ENCODE measurements at places on chromosomes 6 and 20. TPM values are rescaled to one million over a fixed set of nuclear protein-coding genes. Genes with fewer than 3 reads are reported as not detected.

TFAP2C gene
- 36.2 TPM for total RNA-seq

DNA sequence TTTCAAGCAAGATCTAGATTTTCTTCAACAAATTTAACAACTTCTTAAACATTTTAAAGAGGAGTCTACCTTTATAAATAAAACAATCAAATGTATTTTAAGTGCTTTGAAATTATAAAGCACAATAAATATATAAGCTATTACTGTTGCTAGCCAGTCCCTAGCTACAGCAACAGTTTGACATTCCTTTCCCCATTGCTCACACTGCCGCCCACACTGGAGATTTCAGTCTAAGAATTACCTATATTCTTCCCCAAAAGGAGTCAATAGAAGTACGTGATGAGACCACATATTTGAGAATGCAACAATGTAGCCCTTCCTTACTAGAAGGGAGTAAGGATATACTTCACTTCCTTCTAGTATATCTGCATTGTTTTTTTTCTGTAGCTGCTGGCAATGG, 65.3 kb upstream of the RNF146 start:
- no peak overlapping the region for H3K27ac ChIP-seq
- DNase-seq = no peak
- H3K4me1 ChIP-seq = peaks cover 15% of the 10 kb centered on the region
- no peaks in the 10 kb centered on the region for H3K36me3 ChIP-seq
- H3K4me3 ChIP-seq = no peak overlapping the region
- H3K27me3 ChIP-seq = peaks cover 8% of the 10 kb centered on the region

DNA sequence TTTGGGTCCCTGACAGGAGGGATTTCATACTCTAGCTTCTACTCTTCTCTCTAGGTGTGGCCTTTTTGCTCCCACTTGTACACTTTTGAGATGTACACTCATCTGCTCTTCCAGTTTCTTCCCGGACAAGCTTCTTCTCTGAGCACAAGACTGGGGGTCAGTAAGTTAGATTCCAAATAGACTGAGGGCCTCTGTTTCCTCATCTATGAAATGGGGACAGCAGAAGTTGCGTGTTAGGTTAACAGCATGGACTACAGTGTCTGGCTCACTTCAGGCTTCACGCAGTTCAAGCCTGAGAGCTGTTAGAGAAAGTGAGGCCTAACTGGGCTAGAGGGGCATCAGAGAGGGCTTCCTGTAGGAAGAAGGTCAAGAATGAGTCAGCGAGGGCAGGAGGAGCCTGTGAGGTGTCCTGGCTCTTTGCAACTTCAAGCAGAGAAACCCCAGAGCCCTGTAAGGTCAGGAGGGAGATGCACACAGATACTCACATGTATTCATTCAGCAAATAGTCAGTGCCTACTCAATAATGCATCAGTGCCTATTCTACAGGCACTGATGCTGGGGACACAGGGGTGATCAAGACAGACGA, 20.6 kb downstream of the XKR7 start:
- DNase-seq = no peak
- no peaks in the 10 kb centered on the region for H3K4me1 ChIP-seq
- H3K27ac ChIP-seq = no peak overlapping the region
- H3K27me3 ChIP-seq = peaks cover 20% of the 10 kb centered on the region
- H3K36me3 ChIP-seq = no peaks in the 10 kb centered on the region

DNA sequence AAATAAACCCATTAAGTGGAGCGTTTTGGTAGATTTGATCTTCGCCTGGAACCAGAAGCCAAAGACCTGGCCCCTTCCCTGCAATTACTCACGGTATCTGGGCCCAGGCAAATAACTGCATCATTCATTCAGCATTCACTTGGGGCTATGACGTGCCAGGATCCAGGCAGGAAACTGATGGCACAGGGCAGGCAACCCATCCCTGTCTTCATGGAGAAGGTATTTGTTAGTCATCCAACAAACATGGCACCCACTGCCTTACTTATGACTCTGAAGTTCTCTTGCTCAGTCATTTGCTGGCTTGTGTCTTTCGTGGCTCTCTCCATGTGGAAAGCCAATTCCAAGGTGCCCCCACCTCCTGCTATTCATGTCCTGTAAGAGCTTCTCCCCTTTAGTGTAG, 232.4 kb downstream of the BMP7 start:
- peaks cover 44% of the 10 kb centered on the region for H3K4me1 ChIP-seq
- DNase-seq = no peak
- H3K27me3 ChIP-seq = no peaks in the 10 kb centered on the region
- H3K36me3 ChIP-seq = no peaks in the 10 kb centered on the region
- no peak overlapping the region for H3K27ac ChIP-seq
- no peak overlapping the region for H3K4me3 ChIP-seq

AGER gene
- 4.9 TPM for total RNA-seq

GRCh38 chr20:6697228-6697972, 70.1 kb upstream of the BMP2 start:
- no peaks in the 10 kb centered on the region for H3K36me3 ChIP-seq
- no peak for DNase-seq
- H3K4me1 ChIP-seq = peaks cover 14% of the 10 kb centered on the region
- no peak overlapping the region for H3K4me3 ChIP-seq
- no peak overlapping the region for H3K27ac ChIP-seq

GRCh38 chr6:131946992-131947955, 3.9 kb downstream of the CCN2 start:
- H3K4me1 ChIP-seq = peaks cover 55% of the 10 kb centered on the region
- peak overlapping the region; percentile 67 for H3K4me3 ChIP-seq
- DNase-seq = no peak
- H3K27me3 ChIP-seq = no peaks in the 10 kb centered on the region
- H3K36me3 ChIP-seq = peaks cover 29% of the 10 kb centered on the region

DNA sequence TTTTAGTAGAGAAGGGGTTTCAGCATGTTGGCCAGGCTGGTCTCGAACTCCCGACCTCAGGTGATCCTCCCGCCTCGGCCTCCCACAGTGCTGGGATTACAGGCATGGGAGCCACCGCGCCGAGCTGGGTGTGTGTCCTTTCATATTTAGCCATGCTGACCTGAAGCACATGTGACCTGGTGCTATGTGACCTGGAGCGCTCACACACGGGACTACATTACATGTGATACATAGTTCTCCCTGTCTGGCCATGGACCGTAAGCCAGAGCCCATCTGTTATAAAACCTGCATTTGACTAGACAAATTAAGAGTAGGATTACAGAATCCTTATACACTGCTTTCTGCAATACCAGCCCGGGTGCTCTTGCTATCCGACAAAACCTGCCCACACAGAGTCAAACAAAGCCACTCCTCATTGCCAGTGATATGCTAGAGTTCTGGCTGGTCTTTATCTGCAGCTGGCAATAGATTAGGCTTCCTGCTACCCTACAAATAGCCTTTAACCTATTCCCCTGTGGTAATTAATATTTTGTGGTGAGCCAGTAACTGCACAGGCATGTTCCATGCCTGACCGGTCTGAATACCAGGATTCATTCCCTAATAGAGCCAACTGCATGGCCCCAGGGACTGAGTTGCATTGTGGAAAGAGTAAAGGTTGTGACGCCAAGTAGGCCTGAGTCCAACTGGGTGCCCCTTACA, 26.3 kb upstream of the FAM50B start:
- H3K27me3 ChIP-seq = no peaks in the 10 kb centered on the region
- H3K4me3 ChIP-seq = no peak overlapping the region
- no peak overlapping the region for H3K27ac ChIP-seq
- H3K36me3 ChIP-seq = no peaks in the 10 kb centered on the region

DNA sequence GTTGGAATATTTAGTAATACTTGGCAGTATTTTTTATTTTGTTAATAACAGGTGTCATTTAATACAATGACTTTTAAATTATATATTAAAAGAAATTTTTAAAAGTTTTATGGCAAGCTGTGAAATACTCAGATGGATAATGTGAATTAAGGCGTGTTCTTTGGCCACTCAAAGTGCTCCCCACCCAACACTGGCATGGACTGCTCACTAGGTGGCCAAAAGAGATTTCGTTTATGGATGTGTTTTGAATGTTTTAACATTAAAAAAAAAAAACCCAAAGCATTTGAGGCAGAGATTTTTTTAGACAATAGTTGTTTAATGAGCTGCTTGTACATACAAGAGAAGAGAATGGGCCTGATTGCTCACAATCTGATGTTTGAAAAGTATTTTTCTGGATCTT, 86.5 kb downstream of the QKI start:
- no peak for DNase-seq
- no peak overlapping the region for H3K4me3 ChIP-seq
- peaks cover 47% of the 10 kb centered on the region for H3K4me1 ChIP-seq
- H3K27ac ChIP-seq = no peak overlapping the region

TRIM31 gene
- total RNA-seq = not detected

- DNase-seq = no peak
- no peaks in the 10 kb centered on the region for H3K36me3 ChIP-seq
- H3K27ac ChIP-seq = peak overlapping the region; percentile 52
- no peaks in the 10 kb centered on the region for H3K27me3 ChIP-seq
- H3K4me3 ChIP-seq = no peak overlapping the region
Observed at GRCh38 chr6:147194652-147195411, 9.4 kb upstream of the STXBP5 start.

DNA sequence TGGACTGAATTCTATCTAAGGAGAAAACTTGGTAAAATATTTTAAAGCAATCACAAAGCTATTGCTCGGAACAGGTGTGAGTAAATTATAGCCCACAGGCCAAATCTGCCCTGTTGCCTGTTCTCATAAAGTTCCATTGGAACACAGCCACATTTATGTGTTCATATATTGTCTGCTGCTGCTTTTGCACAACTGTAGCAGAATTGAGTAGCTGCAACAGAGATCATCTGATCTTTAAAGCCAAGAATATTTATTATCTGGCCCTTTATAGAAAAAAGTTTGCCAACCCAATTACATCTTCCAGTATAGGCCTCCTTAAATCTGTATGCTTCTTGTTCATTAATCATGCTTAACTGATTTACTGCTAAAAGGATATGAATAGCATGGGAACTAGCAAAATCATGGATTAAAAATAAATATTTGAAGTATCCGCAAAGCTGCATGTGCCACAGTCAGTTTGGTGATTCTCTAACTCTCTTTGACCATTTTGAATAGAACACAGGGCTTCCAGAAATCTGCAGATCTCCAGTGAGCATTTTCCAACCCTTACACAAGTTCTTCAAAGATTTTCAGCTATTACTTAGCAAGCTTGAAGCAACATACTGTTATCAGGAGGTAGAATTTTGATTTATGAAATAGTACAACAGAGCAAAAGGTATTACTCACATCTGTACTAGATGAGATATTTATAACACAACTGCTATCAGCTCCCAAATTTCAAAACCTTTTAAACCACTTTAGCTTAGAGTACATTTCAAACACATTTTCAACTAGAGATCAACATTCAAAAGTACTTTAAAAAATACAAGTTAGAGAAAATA, 312.6 kb upstream of the ID4 start:
- no peak overlapping the region for H3K4me3 ChIP-seq
- no peaks in the 10 kb centered on the region for H3K4me1 ChIP-seq
- H3K27me3 ChIP-seq = no peaks in the 10 kb centered on the region
- DNase-seq = no peak
- no peaks in the 10 kb centered on the region for H3K36me3 ChIP-seq

DNA sequence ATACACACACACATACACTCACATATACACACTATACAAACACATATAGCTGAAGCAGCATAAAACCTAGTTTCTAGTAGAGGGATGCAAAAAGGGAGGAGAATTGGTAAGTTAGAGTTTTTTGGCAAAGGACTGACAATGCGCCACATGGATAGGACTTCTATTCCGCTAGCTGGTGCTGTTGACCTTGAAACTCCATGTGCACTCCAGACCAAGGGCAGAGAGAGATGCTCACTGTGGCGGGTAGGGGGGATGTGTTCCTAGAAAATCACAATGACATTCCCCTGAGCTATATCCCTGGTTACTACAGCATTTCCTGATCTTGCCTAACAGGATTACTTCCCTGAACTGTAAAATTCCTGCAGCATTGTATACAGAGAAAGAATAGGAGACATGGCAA, 19.2 kb downstream of the MICA start:
- H3K27me3 ChIP-seq = no peaks in the 10 kb centered on the region
- H3K4me3 ChIP-seq = no peak overlapping the region
- no peak overlapping the region for H3K27ac ChIP-seq
- no peaks in the 10 kb centered on the region for H3K36me3 ChIP-seq
- H3K4me1 ChIP-seq = no peaks in the 10 kb centered on the region
- DNase-seq = no peak

DNA sequence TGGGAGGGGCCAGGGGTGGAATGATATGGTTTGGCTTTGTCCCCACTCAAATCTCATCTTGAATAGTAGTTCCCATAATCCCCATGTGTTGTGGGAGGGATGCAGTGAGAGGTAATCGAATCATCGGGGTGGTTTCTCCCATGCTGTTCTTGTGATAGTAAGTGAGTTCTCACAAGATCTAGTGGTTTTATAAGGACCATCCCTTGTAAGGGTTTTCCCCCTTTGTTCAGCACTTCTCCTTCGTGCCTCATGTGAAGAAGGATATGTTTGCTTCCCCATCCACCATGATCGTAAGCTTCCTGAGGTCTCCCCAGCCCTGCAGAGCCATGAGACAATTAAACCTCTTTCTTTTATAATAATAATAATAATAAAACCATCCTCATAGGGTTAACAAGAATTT, 88.8 kb upstream of the PRND start:
- no peaks in the 10 kb centered on the region for H3K36me3 ChIP-seq
- H3K27ac ChIP-seq = no peak overlapping the region
- no peaks in the 10 kb centered on the region for H3K4me1 ChIP-seq

DNA sequence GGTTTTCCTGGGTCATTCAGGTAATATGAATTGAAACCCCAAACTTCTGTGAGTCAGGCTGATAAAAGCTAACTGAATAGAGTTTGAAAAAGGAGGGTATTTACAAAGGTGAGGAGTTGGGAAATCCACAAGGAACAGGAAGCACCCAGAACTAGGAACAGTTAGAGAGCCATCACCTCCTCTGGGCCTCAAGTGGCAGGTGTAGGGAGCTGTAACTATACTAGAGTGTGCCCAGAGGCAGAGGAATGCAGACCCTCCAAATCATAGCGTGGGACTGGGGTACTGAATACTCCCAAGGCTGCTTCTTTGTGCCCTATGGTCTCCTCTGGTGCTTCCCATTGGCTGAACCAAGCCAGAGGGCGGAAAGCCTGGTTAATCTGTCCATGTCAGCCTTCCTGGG, 18.3 kb downstream of the TRIM38 start:
- H3K4me3 ChIP-seq = no peak overlapping the region
- DNase-seq = no peak
- H3K27me3 ChIP-seq = no peaks in the 10 kb centered on the region
- peaks cover 40% of the 10 kb centered on the region for H3K36me3 ChIP-seq

ATP6V1G2 gene
- 4.1 TPM for total RNA-seq

LY6G6C gene
- not detected for total RNA-seq

All from chondrocyte (in vitro differentiated cells).